ENCODE measurements at places on chromosomes 2 and 18. TPM values are rescaled to one million over a fixed set of nuclear protein-coding genes. Genes with fewer than 3 reads are reported as not detected.
A peak's percentile ranks its signal among the peaks of the same experiment; 100 is the strongest.

DNA sequence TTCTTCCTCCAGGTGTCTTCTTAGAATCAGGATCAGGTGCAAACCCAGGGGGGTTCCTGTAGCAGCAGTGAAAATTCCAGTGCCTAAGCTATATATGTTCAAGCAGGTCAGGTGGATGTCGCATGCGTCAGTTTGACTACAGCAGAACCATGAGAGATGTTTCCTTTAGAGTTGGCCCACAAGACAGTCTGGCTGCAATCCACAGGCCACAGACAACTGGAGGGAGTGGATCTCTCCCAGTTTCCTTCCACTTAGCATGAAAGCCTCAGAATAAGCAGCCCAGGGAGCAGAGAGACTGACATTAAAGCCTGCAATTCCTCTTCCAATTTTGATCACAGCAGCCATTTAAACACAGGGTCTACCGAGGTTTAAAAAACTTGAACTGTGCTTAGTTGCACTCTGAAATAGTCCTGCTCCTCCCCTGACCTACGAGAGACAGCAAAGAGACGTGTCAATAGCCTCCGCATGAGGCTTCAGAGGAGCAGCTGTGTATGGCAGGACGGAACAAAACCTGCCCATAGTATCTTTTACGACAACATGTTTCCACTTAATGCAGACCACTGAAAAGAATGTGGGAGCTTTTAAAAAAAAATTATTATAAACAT lies 988 bp upstream of the KCNE4 start:
- DNase-seq = no peak

The TUBA3E gene
- polyA plus RNA-seq = not detected

The IL1F10 gene
- polyA plus RNA-seq = not detected

DNA sequence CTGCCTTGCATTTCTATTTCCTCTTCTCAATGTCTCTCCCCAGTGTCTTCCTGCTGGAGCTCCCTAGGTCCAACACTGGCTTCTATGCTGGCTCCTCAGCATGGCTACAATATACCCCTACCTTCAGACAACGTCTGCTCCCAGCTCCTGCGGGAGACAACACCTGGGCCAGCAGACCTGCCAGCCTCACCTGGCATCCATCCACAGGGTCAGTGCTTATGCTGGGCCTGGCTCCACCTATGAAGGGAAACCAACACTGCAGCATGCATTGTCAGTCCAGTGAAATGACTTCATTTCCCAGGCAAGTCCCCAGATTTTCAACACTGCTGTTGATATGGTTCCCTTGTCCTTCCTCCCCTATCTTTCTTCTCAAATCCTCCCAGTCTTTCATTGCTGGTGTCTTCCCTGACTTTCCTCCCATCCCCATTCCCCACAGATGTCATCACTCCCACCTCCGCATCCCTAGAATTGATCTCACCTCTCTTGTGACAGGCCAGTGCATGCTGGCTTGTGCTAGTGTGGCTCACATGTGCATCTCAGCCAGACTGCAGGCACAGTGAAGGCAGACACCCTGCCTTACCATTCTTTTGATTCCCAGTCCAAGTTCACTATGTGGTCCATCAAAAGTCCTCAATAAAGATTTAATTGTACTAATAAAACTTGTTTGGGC lies 98.0 kb downstream of the MYO5B start:
- no peak for DNase-seq

The SKOR2 gene
- polyA plus RNA-seq = not detected

DNA sequence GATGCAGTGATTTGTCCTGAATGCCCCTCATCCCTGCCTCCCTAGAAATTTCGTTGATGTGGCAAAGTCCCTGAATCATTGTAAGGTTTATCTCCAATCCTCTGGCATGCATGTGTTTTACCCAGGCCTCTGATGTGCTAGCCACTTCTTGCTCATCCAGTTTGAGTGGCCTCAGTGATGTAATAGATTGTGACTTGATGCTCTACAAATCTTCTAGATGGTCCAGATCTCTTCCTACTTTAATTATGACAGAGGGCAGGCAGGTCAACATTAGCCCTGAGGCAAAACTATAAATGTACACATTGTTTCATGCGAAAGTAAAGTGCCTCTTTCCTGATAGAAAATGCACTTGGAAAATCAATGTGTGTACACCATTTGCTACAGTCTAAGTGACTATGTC lies 54.5 kb downstream of the LONRF2 start:
- no peak for DNase-seq

- DNase-seq = no peak
Measured at GRCh38 chr2:133574620-133575019, 6.4 kb upstream of the NCKAP5 start.

The TRABD2A gene
- polyA plus RNA-seq = 3.0 TPM

The LYG1 gene
- polyA plus RNA-seq = 0.83 TPM

- DNase-seq = no peak
Measured at GRCh38 chr2:45273412-45274249, 264.4 kb upstream of the SIX2 start.

DNA sequence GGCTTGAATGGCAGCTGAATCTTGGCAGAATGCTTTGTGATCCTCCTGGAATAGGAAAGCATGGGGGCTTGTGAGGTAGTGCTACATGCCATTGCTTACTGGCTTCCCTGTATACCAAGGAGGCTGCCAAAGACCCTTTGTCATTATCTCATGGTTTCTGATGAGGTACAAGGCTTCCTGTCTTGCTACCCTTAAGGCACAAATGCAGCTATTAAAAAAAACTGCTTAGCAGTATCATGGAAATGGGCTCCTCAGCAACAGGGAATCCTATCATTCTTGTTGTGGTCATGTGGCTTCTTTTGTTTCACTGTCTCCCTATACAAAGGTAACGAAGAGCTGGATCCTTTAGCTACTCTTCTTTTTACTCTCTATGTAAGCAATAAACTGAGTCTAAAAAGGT lies 6.6 kb upstream of the KANSL1L start:
- DNase-seq = no peak

DNA sequence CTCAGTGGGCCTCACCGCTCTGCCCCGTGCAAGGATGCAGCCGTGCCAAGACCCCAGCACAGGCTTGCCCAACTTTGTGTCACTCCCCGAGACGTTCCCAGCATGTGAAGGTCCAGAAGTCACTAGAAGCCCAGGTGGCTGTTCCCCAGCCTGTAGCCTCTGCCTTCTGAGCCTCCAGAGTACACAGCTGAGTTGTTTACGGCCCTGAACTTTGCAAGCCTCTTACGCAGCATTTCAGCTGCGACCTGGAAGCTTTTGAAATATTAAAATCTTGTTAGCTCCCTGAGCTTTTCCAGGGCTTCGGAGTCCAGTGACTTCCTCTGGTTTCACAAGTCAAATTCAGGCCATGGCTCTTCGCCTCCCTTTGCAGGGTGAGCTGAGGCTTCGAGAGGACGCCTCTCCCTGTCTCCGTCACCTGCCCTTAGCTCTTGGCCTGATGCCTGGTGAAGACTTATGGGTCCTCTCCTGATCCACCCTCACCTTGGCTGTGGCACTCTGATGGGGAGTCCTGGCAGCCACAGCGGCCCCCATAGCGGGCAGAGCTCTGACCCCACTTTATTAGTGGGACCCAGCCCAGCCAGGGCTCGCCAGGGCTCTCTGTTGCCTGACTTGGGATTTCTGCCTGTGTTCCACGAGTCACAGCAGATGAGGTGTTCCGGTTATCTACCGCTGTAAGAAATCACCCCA lies 76.5 kb upstream of the HPCAL1 start:
- DNase-seq = no peak

DNA sequence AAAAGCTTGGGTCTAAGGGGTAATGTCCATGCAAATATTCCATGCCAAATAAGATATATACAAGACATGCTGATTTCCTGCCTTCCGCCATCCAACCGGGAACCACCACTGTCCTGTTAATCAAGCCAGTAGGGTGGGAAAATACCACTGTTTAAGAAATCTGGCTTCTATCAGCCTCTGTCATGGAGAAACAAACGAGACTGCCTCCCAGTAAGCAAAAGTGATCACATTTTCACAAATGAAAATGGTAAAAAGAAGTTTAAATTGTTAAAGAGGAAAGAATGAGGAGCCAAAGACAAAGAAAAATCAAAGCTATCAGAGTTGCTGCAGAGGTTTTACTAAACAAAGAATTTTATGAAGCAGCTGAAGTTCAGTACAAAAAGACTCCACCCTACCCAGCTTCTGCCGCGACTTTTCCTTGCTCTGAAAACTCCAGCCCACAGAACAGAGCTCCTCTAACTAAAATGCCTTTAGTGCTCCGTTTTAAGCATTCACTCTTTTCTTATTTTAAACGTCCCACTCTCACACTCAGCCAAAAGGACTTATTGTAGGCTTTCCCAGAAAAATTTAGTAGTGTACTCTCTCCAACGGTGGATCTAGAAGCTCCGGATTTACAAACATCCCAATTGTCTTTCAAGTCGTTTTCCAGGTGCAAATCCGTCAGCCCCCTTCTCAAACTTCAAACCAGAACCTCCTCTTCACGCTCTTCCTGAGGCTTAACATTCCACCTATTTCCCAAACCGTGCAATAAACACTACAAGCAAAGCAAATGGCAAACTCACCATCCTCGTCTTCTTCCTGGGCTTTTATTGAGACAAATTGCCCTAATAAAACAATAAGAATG lies 613 bp downstream of the COL5A2 start:
- DNase-seq = no peak

- DNase-seq = no peak
Measured at GRCh38 chr2:144694456-144694855, 174.5 kb upstream of the ZEB2 start.

GRCh38 chr2:136209561-136210454 lies 91.9 kb upstream of the CXCR4 start:
- no peak for DNase-seq

The FAM237A gene
- not detected for polyA plus RNA-seq

GRCh38 chr18:70672581-70672980 lies 383.7 kb downstream of the SOCS6 start:
- DNase-seq = no peak

The HRH4 gene
- not detected for polyA plus RNA-seq

DNA sequence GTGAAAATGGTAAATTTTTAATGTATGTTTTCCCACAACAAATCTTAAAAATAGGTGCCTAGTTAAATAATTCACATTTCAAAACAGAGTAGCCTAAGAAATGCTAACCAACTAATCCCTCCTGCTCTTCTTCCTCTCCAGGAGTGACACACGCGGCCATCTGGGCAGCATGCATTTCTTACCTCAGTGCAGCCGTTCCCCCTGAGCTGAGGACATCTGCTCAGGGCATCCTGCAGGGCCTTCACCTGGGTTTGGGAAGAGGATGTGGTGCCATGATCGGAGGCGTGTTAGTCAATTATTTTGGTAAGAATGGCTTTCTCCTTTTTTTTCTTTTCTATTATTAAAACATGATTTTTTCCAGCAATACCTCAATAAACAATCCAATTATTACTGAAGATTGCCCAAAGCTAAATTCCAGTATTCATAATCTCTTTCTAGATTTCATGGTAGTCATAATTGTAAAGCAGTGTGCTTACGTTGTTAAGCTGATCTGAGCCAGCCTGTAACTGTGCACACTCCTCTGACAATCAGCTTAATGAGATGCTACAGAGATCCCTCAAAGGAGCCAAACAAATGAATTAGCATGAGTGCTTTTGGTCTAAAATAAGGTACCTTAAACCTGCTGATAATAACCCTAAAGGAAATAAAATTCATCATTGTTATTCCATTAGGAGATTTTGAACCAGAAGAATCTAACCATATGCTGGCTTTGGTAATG lies 45.8 kb downstream of the NEMP2 start:
- no peak for DNase-seq

GRCh38 chr18:46310258-46310657 lies 206.1 kb downstream of the HAUS1 start:
- no peak for DNase-seq

DNA sequence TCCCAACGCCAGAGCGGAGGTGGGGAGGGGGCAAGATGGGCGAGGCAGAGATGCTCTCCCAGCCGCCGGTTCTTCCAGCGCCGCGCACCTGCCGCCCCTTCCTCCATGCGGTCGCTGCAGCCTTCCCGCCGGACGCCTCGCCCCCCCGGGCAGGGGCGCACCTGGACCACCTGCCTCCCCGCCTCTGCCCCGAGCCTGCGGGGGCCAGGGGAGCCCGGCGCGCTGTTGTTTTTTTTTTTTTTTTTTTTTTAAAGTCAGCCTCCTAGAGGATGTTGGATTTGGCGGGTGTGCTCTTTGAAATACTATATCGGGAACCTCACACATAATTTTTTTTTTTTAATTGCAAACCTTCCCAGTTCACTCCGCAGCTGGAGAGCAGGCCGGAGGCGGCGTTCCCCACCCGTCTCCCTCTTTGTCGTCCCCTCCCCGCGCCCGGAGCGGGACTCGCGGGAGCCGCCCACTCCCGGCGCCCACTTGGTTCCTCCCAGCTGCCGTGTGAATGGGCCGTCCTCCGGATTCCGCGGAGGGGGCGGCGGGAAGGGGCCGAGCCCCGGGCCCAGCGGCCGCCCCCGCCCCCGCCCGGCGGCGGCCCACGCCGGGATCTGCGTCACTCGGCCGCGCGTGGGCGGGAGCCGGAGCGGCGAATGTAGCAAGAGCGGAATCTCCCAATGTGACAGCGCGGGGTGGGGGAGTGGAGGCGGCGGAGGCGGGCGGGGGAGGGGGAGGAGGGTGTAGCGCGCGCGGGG lies 421 bp upstream of the NAB1 start:
- DNase-seq = peak; percentile 17

- DNase-seq = no peak
Measured at GRCh38 chr18:75201282-75202270, 7.4 kb downstream of the PTGR3 start.

The DES gene
- not detected for polyA plus RNA-seq

DNA sequence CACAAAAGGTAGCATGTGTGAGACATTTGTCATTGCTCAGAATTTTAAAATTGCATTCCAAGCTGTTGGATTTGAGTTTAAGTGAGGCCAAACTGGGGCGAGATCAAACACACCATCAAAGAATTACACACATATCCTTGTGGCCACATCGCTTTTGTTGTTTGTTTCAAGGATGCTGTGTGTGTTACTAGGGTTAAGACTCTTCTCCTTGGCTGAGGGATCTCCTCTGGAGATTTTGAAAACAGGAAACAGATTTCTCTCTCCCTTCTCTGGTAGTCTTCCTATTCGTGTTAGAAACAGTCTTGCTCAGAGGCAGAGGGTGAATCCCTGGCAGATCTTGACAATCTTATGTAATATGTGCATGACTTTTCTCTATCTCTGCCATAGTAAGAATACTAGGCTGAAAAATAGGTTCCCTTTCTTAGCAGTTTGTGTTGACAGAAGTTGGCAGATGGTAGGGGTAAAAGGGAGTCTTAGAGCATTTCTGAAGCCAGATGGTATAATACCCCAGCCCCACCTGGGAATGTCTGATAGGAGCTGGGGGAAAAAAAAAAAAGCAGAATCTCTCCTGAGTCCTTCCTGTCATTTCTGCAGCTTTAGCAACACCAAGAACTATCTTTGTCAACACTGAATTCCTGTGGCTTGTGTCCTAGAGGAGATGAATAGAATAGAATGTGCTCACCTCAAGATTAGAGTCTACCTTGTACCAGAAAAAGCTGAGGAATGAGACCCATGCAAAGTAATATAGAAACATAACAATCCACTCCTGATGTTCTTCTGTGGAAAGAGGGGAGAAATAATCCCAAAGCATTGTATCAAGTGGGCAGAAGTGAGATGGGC lies 101.8 kb downstream of the XRCC5 start:
- no peak for DNase-seq

Data from GM12878 (cell line).